ENCODE measurements at places on chromosomes 3 and 15.

GRCh38 chr15:68807249-68807648 lies 13.4 kb downstream of the ANP32A start:
- DNase-seq = no peak

GRCh38 chr15:92059036-92059970 lies 205.8 kb downstream of the SLCO3A1 start:
- DNase-seq = no peak

DNA sequence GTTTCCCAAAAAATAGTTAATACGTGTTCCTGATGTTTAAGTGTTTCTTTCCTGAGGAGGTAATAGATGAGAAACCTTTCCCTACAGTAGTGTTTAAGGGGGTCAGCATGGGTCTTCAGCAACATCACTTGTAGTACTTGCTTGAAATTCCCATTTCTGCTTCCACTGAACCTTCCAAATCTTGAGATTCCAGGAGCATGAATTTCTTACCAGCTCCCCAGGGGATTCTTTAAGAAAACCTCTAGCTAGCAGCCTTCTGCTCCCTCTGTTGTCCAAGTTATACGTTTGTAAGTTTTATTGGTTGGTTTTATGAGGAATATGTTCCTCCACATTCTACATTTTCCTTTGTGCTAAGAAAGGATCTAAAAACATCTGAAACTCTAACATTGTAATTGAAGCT lies 38.2 kb upstream of the ACP3 start:
- DNase-seq = no peak

DNA sequence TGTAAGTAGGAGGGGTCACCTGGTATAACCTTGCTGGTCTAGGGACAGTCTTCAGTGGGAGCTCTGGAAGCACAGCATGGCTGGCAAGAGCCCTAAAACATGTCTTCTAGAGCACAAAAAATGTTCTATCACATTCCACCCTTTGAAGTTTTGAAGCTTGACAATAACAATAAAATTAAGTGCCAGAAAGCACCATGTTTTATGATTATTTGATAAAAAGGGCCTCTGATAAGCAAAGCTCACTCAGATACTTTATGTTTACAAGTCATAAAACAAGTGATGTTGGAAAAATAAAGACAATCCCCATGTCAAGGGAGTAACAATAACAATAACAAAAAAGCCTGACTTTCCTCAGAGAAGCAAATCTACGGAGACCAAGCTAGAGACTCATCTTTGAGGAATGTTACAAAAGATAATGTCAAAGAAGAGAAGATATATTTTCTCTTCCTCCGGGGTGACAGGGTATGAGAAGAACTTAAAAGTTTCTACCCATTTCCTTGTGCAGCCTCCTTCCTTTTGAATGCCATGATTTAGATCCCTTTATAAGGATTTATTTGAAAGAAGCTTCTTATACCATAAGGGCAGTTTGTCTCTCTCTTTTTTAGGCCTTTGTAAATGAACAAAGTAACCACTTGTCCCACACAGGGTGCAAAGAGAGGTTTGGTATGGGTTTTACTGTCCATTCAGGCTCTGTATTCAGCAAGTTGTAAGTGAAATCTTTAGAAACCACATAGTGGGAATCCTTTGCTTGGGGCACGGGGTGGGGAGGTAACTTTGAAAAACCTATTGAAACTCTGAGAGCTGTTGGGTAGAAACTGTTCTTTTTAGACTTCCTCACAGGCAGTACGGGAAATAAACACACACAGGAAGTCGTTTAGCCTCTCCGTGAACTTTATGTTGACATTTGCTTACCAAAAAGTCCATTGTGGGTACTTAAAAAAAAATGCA lies 109.6 kb upstream of the RBMS3 start:
- no peak for DNase-seq

DNA sequence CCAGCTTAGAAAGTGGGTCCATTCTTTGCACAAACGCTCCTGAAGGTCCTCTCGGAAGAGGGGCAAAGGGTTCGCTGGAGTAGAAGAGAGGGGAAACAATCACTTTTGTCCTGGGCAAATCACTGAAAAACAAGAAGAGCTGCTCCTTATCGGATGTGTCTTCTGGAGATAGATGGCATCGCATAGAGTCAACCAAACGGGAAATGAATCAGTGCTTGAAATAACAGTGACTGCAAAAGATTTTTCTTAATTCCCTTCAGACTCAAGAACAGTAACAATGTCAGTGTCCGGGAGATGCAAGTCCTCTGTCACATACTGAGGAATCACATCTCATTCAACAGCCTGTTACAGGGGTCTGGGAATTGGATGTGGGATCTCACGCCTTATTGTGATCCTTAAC lies 78.8 kb upstream of the PCSK6 start:
- no peak for DNase-seq

DNA sequence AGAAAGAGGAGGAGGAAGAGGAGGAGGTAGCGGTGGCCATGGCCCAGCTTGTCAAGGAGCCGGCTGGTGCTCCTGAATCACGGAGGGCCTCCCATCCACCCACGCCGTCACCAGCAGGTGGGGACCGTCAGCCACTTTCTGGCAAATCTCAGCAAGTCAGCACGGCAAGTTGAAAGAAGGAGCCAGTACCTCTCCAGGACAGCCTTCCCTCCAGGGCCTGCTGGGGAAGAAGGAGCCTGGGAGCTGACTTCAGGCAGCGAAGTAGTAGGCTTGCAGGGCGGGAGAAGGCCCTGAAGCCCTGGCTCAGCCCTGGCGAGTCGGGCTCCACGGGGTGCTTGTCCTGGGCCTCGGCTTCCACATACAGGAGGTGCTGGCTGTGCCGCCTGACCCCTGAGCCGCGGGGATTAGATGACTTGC lies 99.2 kb upstream of the TRPM1 start:
- DNase-seq = peak; percentile 35

DNA sequence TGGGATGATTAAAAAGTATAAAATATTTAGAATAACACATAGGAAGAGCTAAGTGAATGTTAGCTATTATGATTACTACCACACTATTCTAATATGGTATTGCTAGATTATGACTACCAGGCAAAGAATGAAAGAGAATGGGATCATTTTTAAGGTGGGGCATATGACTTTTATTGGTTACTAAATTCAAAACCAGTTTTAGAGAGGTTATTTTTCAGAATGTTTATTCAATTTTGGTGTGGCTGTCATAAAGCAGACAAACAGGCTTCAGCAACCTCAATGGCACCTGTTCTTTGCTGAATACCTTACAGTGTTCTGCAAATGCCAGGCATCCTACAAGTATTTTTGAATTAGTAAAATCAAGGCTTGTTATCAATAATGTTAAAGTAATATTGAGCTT lies 12.8 kb downstream of the SPTSSB start:
- DNase-seq = no peak

- no peak for DNase-seq
Measured at GRCh38 chr3:144557515-144557914, 585.9 kb downstream of the DIPK2A start.
